ENCODE measurements at places on chromosomes 13 and 19. TPM values are rescaled to one million over a fixed set of nuclear protein-coding genes. Genes with fewer than 3 reads are reported as not detected.

Gene KCTD15
- total RNA-seq = 12.9 TPM

Gene ZNF729
- total RNA-seq = not detected

Gene SIPA1L3
- 11.5 TPM for total RNA-seq

Gene NCCRP1
- total RNA-seq = 0.78 TPM
